ENCODE measurements at places on chromosomes 1 and 21. TPM values are rescaled to one million over a fixed set of nuclear protein-coding genes. Genes with fewer than 3 reads are reported as not detected.

The RBP7 gene
- total RNA-seq = 22.8 TPM

The SELP gene
- total RNA-seq = 12.5 TPM

The CHRNB2 gene
- not detected for total RNA-seq

The RPAP2 gene
- 17.4 TPM for total RNA-seq

The OR2T35 gene
- total RNA-seq = not detected

The MYOM3 gene
- 2.4 TPM for total RNA-seq

The PTPN7 gene
- total RNA-seq = 2.0 TPM

The DYRK3 gene
- 14.9 TPM for total RNA-seq

The VASH2 gene
- 1.3 TPM for total RNA-seq

The GCSAML gene
- total RNA-seq = 0.81 TPM

The FMO2 gene
- total RNA-seq = 37.3 TPM

The SHE gene
- total RNA-seq = 7.2 TPM

The LRRN2 gene
- 4.0 TPM for total RNA-seq

The PLEKHN1 gene
- total RNA-seq = not detected

The H3-3A gene
- total RNA-seq = 309 TPM

The DNAJC6 gene
- 3.8 TPM for total RNA-seq

The IFFO2 gene
- 15.0 TPM for total RNA-seq

The TRIM67 gene
- 0.04 TPM for total RNA-seq

The KRTAP26-1 gene
- not detected for total RNA-seq

The PDIK1L gene
- total RNA-seq = 6.9 TPM

The VWA5B1 gene
- 0.12 TPM for total RNA-seq

The LCA5L gene
- 0.54 TPM for total RNA-seq

The PGLYRP4 gene
- not detected for total RNA-seq

GRCh38 chr1:205455581-205456382 lies at the start of gene BLACAT1:
TSS of gene BLACAT1 (minus strand) at chr1:205456045.
- ATAC-seq = no peak

GRCh38 chr21:40797891-40798290 lies 49.1 kb downstream of the DSCAM start:
- no peak for ATAC-seq

- peak; percentile 16 for ATAC-seq
Measured at GRCh38 chr1:117646007-117646811, 40.4 kb downstream of the TENT5C start.

GRCh38 chr1:231724041-231724440 lies 97.5 kb downstream of the DISC1 start:
- ATAC-seq = no peak

GRCh38 chr1:85290826-85291225 lies 14.4 kb upstream of the BCL10 start:
- ATAC-seq = no peak

- peak; percentile 13 for ATAC-seq
Measured at GRCh38 chr21:45078877-45079281, 4.5 kb downstream of the ADARB1 start.

DNA sequence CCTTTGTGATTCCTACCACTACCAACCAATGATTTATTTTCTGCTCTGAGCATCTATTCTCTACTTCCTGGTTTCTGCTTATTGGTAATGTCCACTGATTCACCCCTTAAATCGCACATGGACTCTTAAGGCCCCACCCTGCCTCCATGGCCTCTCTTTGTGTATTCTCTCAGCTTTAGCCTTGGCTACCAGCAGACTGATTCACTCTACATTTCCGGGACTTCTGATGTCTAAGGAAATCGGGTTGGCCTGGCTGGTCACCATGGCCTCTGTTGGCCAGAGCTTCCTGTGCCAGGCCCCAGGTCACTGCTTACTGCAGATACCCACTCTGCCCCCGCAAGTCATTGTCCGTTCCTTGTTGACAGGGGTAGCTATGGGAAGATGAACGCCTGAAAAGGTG lies 40.9 kb downstream of the PDPN start:
- no peak for ATAC-seq

GRCh38 chr1:6785728-6786505 lies 663 bp downstream of the CAMTA1 start:
- ATAC-seq = no peak

GRCh38 chr1:25593861-25594260 lies 22.7 kb upstream of the MAN1C1 start:
- no peak for ATAC-seq

- ATAC-seq = no peak
Measured at GRCh38 chr1:47067097-47067594, at the start of gene CYP4Z1. TSS of gene CYP4Z1 (plus strand) at chr1:47067231. CDS start at chr1:47067491, 260 bp downstream.

DNA sequence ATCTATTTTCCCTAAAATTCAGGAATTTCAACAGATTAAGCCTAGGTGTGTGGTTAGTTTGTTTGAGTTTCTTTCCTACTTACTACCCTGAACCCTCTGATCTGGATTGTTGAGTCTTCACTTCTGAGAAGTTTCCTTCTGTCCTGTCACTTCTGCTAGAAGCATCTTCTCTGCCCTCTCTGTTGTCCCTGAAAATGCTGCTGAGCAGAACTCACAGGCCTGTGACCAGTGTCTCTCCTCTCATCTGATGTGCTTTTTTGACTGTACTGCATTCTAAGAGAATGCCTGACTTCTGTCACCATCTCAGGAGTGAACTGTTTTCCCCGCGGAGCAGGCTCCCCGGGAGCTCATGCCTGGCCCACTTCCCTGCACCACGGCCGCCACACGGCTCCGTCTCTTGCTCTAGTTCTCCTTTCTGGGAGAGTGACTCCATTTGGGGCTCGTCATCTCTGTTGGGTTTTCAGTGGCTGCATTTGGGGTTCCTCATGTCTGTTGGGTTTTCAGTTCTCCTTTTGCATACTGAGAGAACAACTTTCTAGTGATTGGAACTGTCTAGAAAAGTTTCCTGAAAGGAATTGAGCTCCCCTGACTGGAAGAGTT lies 77.9 kb downstream of the POFUT2 start:
- ATAC-seq = no peak

- no peak for ATAC-seq
Measured at GRCh38 chr1:174366946-174367345, 80.8 kb upstream of the GPR52 start.

DNA sequence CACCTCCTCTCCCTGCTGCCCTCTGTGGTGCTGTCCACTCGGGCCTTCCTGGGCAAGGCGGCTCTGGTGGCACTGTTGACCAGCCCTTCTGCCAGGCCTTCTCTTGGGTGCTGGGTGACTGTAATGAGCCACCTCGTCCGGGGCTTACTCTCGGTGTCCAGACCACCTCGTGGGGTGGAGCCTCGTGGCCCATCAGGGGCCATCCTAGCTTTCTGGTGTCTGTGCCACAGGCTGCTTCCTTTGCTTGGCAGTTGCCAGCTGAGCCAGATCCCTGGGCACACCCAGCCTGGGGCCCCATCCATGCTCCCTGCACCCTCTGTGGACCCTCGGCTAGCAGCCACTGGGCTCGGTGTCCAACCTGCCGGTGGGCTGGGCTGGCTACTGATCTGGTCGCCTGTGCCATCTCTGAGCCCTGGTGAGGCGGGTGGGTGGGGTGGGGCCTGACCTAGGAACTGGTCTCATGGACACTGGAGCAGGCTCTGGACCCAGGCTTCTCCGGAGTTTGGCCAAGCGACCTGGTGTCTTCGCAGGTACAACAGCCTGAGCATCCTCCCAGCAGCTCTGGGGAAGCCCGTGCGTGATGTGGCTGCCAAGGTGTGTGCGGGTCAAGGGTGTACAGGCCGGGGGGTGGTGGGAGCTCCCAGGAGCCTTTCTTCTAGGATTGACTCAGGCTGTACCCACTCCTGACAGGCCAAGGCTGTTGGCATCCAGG lies 1.4 kb downstream of the PRXL2B start:
- ATAC-seq = no peak

GRCh38 chr1:222656391-222657155 lies 38.7 kb downstream of the MIA3 start:
- no peak for ATAC-seq

DNA sequence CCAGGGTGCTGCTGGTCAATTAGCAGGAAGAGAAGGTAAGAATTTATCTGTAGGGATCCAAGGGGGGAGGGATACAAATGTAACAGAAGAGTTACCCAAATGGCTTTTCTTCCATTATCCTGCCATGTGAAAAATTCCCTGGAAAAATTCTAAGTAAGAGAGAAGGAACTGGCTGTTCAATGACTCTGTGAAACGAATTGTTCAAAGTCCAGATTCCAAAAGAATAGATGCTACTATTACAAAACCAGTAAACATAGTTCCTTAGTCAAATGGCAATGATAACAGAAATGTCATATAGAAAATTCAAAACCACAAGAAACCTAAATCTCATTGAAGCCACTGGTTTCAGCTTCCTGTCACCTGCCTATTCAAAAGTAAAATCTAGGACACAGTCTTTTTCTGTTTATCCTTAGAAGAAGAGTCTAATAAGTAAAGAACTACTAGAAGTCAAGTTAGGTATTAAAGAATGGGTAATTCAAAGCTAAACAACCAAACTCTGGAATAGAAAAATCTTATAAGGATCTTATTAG lies 102.6 kb downstream of the ZNF644 start:
- ATAC-seq = no peak

GRCh38 chr1:183553331-183553730 lies 36.9 kb downstream of the NCF2 start:
- ATAC-seq = no peak

- peak; percentile 41 for ATAC-seq
Measured at GRCh38 chr21:36320421-36321324, 676 bp downstream of the MORC3 start.

GRCh38 chr1:204420039-204421004 lies 8.7 kb upstream of the PPP1R15B start:
- no peak for ATAC-seq

DNA sequence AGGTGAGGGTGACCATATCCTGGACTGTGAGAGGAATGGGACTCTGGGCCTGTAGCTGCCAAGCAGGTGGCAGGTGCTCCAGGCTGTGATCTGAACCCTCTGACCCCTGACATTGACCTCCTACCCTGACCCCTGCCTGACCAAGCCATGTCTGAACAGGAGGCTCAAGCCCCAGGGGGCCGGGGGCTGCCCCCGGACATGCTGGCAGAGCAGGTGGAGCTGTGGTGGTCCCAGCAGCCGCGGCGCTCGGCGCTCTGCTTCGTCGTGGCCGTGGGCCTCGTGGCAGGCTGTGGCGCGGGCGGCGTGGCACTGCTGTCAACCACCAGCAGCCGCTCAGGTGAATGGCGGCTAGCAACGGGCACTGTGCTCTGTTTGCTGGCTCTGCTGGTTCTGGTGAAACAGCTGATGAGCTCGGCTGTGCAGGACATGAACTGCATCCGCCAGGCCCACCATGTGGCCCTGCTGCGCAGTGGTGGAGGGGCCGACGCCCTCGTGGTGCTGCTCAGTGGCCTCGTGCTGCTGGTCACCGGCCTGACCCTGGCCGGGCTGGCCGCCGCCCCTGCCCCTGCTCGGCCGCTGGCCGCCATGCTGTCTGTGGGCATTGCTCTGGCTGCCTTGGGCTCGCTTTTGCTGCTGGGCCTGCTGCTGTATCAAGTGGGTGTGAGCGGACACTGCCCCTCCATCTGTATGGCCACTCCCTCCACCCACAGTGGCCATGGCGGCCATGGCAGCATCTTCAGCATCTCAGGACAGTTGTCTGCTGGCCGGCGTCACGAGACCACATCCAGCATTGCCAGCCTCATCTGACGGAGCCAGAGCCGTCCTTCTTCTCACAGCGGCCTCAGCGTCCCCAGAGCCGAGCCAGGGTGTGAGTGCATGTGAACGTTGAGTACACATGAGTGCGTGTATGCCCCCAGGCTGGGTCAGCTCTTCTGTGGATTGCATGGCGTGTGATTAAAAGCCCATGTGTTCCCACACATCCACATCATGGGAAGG lies 3.1 kb downstream of the TMEM125 start:
- no peak for ATAC-seq

DNA sequence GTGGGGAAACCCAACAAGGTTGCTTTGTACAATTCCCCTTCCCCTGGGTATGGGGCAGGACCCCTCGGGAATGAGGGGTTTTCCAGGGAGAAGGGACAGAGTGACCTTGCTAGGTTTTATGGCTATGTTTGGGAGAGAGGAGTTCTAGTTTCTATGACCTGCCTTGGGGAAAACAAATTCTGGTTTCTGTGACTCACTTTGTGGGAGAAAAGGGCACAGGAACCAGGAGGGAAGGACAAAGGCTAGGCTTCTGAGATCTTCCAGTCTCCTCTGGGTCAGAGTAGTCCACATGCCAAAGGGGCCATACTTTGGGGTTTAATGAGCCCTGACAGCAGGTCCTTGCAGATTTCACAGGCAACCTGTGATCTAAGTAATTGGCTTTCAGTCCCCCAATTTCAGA lies 5.5 kb upstream of the PTGER3 start:
- ATAC-seq = no peak

GRCh38 chr1:109542657-109543056 lies 3.0 kb downstream of the GPR61 start:
- no peak for ATAC-seq

DNA sequence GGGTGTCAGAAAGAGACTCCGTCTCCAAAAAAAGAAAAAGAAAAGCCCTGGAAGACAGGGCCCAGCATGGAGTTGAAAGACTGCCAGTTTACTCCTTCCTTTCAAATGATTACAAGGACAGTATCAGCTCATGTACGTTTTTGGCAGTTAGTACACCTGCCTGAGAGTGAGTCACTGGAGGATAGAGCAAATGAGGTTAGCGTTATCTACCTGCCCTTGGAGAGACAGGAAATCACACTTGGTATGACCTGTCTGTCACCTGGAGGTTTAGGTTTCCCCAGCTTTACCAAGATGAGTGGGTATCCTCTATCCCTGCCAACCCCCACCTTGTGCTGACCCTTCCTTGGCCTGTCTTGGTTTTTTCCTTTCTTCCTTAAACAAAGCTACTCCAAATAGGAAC lies 96.8 kb upstream of the BMP8A start:
- no peak for ATAC-seq

- no peak for ATAC-seq
Measured at GRCh38 chr21:31221043-31221442, 123.0 kb downstream of the TIAM1 start.

Data from gastroesophageal sphincter (tissue), 4 donors.